ENCODE measurements at places on chromosomes 1 and 21. TPM values are rescaled to one million over a fixed set of nuclear protein-coding genes. Genes with fewer than 3 reads are reported as not detected.

The EFHD2 gene
- total RNA-seq: 108 TPM

The BTG3 gene
- 25.7 TPM for total RNA-seq

The PAQR6 gene
- 0.59 TPM for total RNA-seq

The IGSF5 gene
- not detected for total RNA-seq

The RGS1 gene
- not detected for total RNA-seq

The STUM gene
- total RNA-seq: under 0.01 TPM

The FNDC10 gene
- total RNA-seq: 3.1 TPM
